ENCODE measurements at places on chromosomes 12 and 14. TPM values are rescaled to one million over a fixed set of nuclear protein-coding genes. Genes with fewer than 3 reads are reported as not detected.

Gene RARG
- 0.91 TPM for total RNA-seq

DNA sequence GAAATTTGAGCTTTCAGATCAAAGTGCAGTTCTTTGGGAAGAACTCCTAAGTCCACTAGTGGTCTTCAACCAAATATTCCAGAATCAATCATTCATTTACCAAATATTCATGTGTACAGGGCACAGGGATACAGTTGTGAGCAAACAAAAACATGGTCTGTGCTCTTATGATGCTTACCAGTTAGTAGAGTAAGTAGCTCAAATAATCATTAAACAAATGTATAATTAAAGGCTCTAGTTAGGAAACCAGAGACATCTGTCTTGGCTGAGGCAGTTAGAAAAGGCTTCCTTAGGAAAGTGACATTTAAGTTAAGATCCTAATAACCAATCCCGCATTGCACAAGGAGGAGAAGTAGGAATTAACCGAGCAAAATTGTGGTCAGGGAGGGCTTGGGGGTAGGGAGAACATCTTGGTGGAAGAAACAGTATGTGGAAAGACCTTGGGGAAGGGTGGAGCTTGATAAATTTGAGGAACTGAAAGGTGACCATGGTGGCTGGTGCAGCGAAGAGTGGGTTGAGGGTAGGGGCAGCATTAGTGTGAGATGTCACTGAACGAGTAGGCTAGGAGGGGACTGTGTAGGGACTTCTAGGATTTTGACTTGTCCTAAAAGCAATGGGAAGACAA lies 40.0 kb downstream of the PEBP1 start:
- no peaks in the 10 kb centered on the region for H3K27me3 ChIP-seq
- H3K27ac ChIP-seq = no peak overlapping the region
- H3K4me3 ChIP-seq = no peak overlapping the region
- no peaks in the 10 kb centered on the region for H3K4me1 ChIP-seq
- DNase-seq = no peak

DNA sequence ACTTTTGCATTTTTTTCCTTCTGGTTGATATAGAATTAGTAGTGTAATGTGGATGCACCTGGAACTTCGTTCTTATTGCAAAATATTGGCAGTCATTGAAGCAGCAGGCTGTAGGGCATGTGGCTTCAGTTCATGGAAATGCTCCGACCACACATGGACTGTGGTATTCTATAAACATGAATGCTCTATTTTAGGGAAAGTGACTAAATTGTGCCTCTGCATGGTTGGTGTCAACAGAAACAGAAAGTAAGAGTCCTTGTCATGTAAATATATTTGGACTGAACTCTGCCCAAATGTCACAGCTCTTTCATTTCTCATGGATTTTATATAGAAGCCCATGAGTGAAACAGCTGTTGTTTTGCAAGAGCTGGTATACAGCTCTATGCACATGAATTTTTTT lies 917.0 kb downstream of the LRFN5 start:
- H3K4me1 ChIP-seq = no peaks in the 10 kb centered on the region
- no peak for DNase-seq
- H3K27me3 ChIP-seq = no peaks in the 10 kb centered on the region

- no peak overlapping the region for H3K4me3 ChIP-seq
- peaks cover 20% of the 10 kb centered on the region for H3K4me1 ChIP-seq
- DNase-seq = no peak
- no peaks in the 10 kb centered on the region for H3K27me3 ChIP-seq
- H3K36me3 ChIP-seq = peaks cover 10% of the 10 kb centered on the region
- H3K27ac ChIP-seq = no peak overlapping the region
Observed at GRCh38 chr12:122350141-122350848, 72.2 kb downstream of the CLIP1 start.

- H3K4me3 ChIP-seq = no peak overlapping the region
- no peaks in the 10 kb centered on the region for H3K4me1 ChIP-seq
- H3K27me3 ChIP-seq = no peaks in the 10 kb centered on the region
- DNase-seq = peak; percentile 41
- no peak overlapping the region for H3K27ac ChIP-seq
Observed at GRCh38 chr14:57486767-57487379, 6.8 kb downstream of the CCDC198 start.

- H3K36me3 ChIP-seq = no peaks in the 10 kb centered on the region
- H3K4me3 ChIP-seq = no peak overlapping the region
- H3K27me3 ChIP-seq = peaks cover 5% of the 10 kb centered on the region
Observed at GRCh38 chr14:104116756-104117340, 21.5 kb upstream of the KIF26A start.

- H3K4me1 ChIP-seq = peaks cover 14% of the 10 kb centered on the region
- no peak overlapping the region for H3K4me3 ChIP-seq
- DNase-seq = no peak
- H3K27me3 ChIP-seq = no peaks in the 10 kb centered on the region
- no peaks in the 10 kb centered on the region for H3K36me3 ChIP-seq
- H3K27ac ChIP-seq = no peak overlapping the region
Observed at GRCh38 chr12:51403681-51404136, 12.5 kb upstream of the GALNT6 start.

DNA sequence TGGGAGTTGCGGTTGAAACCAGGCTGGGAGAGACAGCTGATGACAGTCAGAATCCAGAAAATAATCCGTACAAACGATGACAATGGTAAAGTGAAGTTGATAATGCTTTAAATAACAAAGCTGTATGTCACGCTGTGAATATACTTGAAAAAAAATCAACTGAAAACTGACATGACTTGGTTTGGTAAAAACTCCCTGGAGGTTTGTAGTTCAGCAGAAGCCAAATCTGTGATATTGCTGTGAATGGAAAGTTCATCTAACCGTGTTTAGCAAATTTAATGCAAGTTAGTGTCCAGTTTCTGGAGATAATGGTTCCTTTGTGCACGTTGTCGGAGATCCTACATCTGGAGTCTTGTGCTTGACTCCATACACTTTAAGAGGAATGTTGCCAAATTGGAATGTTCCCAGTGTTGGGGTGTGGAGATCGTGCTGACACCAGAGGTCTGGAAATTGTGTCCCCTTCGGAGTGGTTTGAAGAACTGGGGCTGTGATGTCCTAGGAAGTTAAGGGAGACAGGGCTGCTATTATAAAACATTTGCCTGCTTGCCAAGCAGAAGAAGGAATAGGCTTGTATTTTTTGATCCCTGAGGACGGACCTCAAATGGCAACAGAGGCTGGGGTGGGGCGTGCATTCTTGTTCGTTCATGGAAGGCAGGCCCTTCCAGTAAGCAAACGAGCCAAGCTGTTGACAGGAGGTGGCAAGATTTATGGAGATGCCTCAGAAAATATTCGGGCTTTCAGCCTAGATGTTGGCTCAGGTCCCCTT lies 30.6 kb downstream of the PPFIBP1 start:
- H3K4me3 ChIP-seq = no peak overlapping the region
- DNase-seq = no peak
- no peaks in the 10 kb centered on the region for H3K27me3 ChIP-seq
- H3K4me1 ChIP-seq = peaks cover 42% of the 10 kb centered on the region

GRCh38 chr14:99036611-99037293 lies 235.2 kb downstream of the BCL11B start:
- no peak for DNase-seq
- H3K27ac ChIP-seq = no peak overlapping the region
- no peak overlapping the region for H3K4me3 ChIP-seq
- peaks cover 5% of the 10 kb centered on the region for H3K27me3 ChIP-seq
- H3K4me1 ChIP-seq = no peaks in the 10 kb centered on the region
- H3K36me3 ChIP-seq = no peaks in the 10 kb centered on the region

Gene DTX1
- total RNA-seq = not detected

Gene ASPG
- total RNA-seq = not detected
